ENCODE measurements at places on chromosomes 1 and 21.
A peak's percentile ranks its signal among the peaks of the same experiment; 100 is the strongest.

- no peak for DNase-seq
Observed at GRCh38 chr1:44544960-44545359, 129.3 kb downstream of the TMEM53 start.

GRCh38 chr1:59008599-59009347 lies 224.9 kb upstream of the JUN start:
- DNase-seq: no peak

DNA sequence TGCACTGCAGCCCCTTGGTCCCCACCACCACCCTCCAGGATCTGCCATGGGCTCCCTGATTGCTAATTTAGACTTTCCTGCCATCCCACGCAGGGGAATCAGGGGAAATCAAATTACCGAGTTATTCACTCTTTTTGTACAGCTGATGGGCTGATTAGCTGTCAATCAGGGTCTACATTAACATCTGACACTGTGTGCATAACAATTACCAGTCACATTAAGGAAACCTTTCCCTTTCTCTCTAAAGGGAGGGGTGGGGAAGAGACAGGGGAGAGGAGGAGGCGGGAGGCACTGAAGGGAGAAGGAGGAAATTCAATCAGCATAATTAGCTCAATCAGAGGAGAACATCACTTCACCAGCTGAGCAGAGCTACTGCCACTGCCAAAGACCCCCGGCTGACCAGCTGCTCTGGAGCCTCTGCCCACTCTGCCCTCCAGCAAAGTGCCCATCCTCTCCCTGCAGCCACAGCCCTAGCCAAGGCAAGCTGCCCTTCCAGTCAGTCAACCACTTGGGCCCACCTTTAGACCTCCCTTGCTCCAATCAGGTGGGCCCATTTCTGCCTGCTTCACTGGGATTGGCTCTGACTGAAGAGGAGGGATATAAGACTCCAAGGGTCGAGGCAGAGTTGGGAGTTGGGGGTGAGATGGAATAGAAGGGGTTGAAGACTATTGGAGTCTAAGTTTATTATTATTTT lies 199.3 kb upstream of the ZC3H12A start:
- no peak for DNase-seq

- DNase-seq: peak; percentile 54
Observed at GRCh38 chr1:61287734-61288133, 205.4 kb downstream of the NFIA start.

DNA sequence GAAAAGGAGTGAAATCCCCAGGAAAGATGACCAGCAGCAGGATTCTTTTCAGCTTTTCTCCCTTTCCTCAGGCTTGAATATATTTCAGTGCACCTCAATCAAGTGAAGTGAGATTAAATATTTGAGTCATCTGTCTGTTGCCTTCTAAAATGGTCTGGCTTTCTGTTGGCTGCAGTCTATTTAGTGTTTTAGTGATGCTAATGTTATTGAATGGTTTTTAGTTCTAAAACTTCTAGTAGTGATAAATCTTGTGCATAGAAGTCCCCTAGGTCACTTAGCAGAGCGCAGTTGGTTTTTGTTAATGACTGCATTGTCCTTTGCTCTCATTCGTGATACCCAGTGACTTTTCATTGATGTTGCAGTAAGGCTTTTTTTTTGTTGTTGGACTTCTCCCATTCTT lies 53.5 kb downstream of the ITSN1 start:
- DNase-seq: no peak

DNA sequence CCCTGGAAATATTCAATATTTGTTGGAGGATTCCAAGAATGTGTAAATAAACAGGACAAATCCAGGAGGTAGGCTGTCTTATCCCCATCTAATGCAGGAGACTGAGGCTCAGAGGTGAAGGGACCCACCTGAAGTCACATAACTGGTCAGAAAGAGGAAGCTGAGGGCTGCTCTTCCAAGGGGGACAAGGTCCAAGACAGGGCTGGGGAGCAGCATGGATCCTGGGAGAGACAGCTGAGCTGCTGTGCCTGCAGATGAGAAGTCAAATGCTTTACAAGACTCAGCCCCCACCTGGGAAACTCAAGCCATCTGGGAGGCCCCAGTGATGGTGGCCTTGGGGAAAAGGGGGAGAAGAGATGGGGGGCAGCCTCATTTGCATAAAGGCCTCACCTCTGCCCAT lies 224.4 kb downstream of the PTPRU start:
- DNase-seq: no peak

GRCh38 chr1:165605246-165605645 lies 25.8 kb upstream of the MGST3 start:
- no peak for DNase-seq

DNA sequence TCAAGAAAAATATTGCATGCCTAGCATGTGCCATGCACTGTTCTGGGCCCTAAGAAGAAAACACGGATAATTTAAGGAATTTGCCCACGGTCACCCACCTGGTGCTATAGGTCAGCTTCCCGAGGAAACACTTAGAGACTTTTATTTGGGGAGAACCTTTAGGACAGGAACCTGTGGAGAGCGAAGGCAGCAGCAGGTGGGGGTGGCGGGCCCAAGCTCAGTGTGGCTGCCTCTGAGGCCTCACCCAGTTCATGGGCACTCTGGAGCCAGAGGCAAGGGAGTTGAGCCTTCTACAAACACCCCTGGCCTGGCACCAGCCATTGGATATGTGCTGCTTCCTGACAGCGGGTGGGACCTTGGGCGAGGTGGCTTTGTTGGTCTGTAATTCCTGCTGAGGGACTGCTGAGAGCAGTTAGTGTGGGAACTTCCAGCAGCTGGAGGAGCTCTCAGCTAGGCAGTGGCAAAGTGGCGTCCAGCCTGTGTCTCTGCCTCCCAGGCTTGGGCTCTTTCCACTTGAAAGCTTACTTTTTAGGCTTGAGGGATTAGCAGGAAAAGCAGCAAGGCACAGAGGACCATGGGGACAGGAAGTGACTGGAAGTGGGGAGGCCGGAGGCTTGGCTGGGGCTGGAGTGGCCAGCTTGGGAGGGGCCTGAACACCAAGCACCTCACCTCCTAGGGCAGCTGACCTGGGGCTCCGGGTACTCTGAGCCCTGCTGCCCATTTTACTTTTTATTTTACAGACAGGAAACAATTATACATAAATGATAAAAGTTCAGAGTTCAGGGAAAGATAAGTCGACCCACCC lies 19.1 kb downstream of the MRPL37 start:
- no peak for DNase-seq

GRCh38 chr1:244163861-244164510 lies 112.9 kb downstream of the ZBTB18 start:
- peak; percentile 71 for DNase-seq

GRCh38 chr1:92601044-92601443 lies 114.3 kb upstream of the GFI1 start:
- no peak for DNase-seq

- no peak for DNase-seq
Observed at GRCh38 chr1:43708002-43708410, 670 bp downstream of the ST3GAL3 start.

- DNase-seq: peak; percentile 59
Observed at GRCh38 chr1:61638296-61638695, 86.6 kb downstream of the TM2D1 start.

DNA sequence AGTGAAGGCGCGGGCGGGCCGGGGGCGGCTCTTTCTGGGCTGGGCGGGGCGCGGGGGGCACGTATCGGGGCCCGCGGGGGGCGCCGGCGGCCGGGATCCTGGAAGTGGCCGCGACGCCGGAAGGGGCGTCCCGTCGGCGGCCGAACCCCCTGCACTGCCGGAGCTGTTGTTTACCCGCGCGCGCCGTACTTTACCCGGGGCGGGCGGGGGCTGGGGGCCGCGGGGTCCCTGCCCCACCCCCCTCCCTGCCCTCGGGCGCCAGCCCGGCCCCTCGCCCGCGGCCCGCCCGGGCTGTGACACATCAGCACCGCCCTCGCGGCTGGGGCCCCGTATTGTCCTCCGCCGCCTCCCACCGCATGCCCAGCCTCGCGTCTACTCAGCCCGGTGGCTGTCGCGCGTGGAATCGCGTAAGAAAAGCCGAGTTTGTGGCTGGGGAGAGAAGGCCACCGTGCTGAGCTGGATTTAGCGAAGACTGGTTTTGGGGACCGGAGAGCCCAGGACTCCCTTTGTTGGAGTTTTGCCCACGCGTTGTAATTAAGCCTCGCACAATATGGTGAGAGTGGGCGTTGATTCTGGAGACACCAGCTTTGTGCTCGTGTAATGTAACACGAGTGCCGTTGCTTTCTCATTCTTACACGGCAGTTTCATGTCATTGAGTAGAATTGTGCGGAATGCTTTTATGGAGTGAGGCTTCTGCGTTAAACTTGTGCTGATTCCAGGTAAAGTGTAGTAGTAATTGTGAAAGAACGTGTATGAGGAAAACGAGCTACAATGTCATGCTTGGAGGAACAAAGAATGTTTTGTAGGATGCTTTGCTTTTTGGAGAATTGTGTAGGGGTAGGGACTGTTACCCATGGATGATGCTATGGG lies 559 bp downstream of the BACH1 start:
- DNase-seq: no peak

DNA sequence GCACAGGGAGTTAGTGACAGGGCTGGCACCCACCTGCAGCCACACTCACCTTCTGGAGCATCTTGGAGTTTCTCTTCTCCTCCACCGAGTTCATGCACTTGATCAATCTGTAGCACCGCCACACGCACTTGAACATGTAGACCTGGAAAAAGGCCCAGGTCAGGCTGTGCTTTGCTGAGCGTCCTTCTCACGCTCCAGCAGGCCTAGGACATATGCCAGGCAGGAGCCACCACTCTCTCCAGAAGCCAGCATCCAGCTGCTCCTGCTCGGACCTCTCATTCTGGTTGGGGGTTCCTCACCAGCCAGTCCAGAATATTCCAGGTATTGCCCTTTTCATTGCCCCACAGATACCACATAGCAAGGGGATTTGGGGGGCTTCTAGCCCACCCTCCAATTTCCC lies 11.7 kb upstream of the MATN1 start:
- no peak for DNase-seq

DNA sequence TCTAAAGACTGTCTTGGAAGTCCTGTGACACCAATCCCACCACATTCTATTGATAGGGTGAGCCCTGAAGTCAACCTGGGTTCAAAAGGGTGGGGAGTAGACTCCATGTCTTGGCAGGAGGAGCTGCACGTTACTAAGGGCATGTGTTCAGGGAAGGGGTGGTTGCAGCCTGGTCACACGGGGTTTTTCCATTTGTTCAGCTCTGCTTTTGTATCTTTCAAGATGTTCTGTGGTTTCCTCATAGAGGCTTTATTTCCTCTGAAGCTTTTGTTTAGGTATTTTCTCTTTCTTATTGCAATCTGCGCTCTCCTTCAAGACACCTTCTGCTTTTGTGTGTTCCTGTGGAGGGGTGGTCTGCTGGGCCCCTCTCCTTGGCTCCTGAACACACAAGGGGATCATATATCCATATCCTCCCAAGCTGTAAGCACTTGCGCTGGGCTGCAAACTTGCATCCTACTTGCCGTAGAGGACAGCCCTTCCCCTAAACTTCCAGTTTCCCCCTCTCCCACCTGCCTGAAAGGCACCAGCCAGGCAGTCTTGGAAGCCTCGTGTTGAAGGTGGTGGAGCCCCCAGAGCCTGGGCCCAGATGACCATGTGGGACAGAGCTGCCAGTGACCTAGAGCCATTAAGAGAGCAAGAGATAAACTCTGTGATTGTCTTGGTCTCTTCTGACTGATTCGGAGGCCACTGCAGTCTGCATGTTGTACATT lies 62.5 kb upstream of the TRAPPC10 start:
- no peak for DNase-seq

- no peak for DNase-seq
Observed at GRCh38 chr1:119676571-119677206, 28.6 kb upstream of the ZNF697 start.

GRCh38 chr1:43197343-43198127 lies 25.4 kb downstream of the CFAP57 start:
- DNase-seq: no peak

- DNase-seq: no peak
Observed at GRCh38 chr1:1120866-1121591, 5.1 kb upstream of the C1orf159 start.

GRCh38 chr1:85146972-85147359 lies 53.9 kb downstream of the SYDE2 start:
- no peak for DNase-seq

DNA sequence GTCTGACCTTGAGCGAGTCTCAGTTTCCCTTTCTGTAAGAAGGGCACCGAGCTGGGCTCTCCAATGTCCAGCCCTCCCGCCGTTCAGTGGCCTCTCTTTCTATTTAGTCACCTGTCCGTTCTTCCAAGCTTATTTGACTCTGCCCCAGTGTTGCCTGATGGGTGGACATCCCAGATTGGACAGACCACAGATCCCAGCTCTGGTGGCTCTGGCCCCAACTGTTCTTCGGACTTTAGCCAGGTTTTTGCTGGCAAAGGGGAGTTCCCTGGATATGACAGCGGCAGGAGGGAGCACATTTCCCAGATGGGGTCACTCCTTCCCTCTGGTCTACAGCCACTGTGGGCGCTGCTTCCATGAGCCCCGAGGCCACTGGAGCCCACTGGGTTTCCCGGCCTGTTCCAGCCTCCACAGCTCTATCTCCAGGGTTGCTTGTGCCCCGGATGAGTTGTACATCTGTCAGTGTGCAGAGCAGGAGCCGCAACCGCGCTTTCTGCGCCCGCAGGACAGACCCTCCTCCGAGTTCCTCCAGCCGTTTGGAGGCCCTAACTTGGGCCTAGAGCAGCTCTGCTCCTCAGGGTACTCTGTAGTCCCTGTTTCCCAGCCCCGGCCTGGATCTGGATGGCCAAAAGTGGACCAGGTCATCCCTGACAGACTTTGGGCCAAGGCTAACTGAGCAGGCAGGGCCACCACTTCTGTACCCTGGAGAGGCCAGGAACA lies 3.8 kb downstream of the DMBX1 start:
- no peak for DNase-seq

- DNase-seq: no peak
Observed at GRCh38 chr1:203187304-203187685, 791 bp upstream of the CHI3L1 start.

DNA sequence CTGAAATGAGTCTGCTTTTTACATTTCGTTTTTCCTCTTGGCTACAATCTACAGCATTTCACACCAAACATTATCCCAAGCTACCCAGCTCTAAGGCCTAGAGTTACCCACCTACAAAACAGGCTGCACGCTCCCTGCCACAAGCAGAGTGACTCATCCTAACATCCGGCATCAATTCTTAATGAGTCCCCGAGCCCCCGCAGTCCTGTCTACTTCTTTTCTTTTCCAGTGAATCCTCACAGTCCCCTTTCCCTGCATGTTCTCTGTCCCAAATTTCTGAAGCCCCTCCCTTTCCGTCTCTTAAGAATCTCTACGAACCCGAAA lies 650 bp downstream of the PCNX2 start:
- DNase-seq: peak; percentile 16

- no peak for DNase-seq
Observed at GRCh38 chr1:34125721-34126380, 39.2 kb downstream of the CSMD2 start.

DNA sequence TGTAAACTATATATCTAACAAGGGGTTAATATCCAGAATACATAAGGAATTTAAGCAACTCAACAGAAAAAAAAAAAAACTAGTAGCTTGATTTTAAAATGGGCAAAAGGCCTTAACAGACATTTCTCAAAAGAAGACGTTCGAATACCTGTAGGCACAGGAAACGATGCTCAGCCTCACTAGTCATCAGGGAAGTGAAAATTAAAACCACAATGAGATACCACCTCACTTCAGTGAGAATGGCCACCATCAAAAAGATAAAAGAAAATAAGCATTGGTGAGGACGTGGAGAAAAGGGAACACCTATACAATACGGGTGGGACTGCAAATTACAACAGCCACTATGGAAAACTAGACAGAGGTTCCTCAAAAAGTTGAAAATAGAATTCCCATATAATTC lies 37.3 kb downstream of the NPHP4 start:
- no peak for DNase-seq

Measured in stromal cell of bone marrow (primary cell).